ENCODE measurements at places on chromosomes 13 and 19.

GRCh38 chr13:75422028-75422427, 59.9 kb downstream of the TBC1D4 start:
- no peak for DNase-seq

GRCh38 chr13:51246418-51247277, 24.4 kb downstream of the FAM124A start:
- DNase-seq = no peak

- no peak for DNase-seq
These were observed 18.6 kb upstream of the TIMM44 start for GRCh38 chr19:7961920-7962626.

DNA sequence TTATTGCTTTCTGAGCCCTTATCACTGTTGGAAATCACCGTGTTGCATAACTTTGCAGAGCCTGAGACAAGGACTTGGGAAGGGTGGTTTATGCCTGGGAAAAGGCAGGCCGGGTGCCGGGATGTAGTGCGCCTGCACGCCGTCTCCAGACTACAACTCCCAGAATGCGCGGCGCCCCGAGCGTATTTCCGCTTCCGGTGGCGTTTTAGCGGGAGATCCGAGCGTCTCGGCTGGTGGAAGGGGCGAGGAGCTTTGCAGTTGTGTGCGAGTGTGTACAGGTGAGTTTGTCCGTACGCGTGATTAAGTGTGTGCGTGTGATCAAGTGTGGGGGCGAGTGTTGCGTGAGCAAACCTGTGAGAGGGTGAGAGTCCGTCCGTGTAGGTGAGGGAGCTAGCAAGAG, 75.4 kb downstream of the PEG3 start:
- DNase-seq = no peak

GRCh38 chr13:58594747-58595600, 963.4 kb downstream of the PCDH17 start:
- no peak for DNase-seq

GRCh38 chr13:105464249-105464648, 1071.2 kb downstream of the EFNB2 start:
- peak; percentile 56 for DNase-seq

DNA sequence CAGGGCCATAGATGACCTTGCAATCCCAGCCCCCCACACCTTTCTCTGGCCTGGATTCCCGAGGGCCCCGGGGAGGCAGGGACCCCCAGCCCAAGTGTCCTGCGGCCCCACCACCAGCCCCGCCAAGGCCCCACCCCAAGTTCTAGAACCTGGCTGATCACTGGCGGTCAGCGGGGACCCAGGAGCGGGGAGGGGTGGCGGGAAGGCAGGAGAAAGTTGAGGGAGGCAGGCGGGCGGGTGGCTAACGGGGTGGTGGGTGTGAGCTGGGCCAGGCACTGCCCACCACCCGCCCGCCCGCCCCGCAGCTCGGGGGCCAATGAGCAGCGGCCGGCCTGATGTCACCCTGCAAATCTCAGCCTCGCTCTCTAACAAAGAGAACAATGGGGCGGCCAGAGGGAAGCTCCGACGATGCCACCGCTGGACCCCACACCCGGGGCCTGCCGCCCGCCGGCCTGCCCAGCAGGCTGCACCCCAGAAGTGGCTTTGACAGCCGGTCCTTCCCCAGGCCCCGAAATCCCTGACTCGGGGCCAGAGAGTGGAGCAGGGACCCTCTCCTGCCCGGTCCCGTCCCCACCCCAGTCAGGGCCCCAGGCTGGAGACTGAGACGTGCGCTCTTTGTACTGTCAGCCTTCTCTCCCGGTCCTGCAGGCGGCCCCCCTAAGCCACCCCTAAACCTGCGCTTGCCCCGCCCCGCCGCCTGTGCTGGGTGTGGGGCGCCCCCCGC, 1.6 kb downstream of the MEX3D start:
- DNase-seq = peak; percentile 75

- peak; percentile 20 for DNase-seq
These were observed 599 bp upstream of the ARHGEF7 start for GRCh38 chr13:111114362-111115060.

DNA sequence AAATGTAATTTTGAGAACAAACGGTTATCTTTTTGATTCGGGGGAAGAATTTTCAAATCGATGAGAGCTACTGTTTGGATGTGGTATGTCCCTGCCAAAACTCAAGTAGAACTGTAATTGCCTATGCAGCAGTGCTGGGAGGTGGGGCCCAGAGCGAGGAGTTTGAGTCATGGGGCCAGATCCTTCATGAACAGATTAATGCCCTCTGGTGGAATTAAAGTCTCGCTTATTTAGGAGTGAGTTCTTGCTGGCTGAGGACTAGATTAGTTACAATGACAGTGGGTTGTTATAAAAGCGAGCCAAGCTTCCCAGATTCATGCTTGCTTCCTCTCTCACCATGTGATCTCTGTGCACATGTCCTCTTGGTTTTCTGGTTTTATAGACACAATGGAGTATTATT, 11.8 kb upstream of the PRR20A start:
- no peak for DNase-seq

DNA sequence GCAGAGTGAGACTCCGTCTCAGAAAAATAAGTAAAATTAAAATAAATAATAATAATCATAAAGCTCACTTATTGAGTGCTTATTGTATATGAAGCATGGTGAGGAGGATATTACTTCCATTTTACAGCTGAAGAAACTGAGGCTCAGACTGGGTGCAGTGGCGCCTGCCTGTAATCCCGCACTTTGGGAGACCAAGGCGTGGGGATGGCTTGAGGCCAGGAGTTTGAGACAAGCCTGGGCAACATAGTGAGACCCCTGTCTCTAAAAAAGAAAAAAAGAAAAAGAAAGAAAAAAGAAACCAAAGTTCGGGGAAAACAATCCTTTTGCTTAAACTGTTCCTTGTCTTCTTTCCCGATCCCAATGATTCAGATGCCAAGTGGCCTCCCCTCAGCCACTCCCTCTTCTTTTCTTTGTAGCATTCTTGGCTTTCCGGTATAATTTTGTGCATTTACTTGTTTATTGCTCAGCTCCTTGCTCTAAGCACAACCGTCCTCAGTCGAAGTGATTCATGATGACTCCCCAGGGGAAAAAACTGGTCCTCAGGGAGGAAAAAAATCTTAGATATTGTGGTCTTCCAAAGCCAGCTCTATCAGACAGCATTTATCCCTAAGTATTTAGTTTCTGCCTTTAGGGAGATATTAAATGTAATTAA, 965 bp upstream of the EIF3G start:
- peak; percentile 83 for DNase-seq

DNA sequence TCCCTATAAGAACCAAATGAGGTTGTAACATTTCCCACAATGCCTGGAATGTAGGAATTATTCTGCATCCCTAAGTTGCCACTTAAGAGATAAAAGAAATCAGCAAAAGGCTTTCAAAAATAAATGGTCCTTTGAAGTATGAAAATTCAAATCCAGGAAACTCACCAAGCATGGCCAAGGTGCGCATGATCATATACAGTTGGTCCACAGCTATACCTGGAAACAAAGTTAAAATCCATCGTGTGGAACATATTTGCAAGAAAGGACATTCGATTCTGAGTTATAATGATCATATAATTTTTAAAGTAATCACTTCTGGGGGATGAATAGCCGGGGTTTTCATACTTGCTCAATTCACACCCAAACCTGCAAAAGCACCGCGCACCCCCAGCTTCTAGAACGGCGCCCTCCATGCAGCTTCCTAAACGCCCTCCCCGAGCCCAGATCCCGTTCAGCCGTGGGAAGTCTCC, 525 bp downstream of the CARS2 start:
- no peak for DNase-seq

DNA sequence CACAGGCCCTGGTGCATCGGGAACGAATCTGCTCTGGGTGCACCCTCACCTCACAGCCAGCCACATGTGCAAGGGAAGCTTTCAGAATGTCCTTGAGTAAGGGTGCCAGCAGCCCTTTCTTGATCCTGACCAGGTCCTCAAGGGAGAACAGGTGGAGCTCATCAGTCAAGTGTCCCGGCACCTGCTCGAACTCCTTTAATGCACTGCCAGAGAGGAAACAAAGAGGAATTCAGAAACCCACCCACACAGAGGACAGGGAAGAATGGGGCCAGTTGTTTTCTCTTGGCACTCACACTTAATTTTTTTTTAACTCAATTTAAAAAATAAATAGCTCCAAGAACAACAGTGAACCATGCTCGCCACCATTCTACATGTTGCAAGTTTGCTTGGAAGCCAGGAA, 41.7 kb downstream of the RUBCNL start:
- DNase-seq = no peak

- DNase-seq = peak; percentile 97
These were observed 8.2 kb upstream of the LATS2 start for GRCh38 chr13:21069561-21070004.

DNA sequence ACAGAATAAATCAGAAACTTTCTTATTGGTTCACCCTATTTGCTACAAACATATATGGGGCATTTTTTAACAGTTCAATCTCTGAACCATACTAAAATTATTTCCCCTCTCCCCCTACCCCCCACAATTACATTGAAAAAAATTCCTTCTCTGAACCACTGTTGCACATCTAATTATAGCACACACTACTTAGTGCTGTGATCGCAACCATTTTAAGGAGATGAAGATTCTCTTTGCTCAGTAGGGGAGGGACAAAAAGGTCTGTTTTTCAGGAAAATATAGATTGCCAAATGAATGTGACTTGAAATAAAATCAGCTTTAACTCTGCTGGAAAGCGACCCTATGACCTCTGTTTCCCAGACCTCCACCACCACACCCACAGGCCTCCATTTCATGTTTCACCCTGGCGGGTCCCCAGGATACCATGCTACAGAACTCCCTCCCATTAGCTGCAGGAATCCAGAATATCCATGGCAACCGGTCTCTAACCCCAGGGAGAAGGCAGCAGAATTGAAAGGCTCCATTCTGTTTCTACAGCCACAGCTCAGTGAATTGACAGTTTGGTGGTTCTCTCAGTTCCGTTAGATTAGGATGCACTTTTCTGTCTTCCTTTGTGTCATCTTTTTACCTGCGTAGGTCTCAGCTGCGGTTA, 286.3 kb downstream of the TBC1D4 start:
- DNase-seq = no peak

DNA sequence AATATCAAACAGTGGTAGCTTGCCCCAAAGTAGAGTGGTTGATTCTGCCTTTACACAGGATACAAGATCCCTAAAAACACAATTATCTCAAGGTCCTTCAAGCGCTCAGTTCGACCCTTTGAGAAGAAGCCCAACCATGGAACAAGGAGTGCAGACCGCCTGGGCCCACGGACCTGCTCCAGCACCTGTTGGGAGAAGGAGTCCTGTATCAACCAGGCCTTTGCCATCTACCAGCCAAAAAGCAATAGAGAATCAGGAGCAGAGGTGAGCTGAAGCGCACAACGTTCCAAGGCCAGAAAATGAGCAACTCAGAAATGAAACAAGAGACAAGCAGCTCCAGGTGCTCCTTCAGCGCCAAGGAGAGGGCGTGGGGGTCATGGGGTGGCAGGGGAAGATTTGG, 6.3 kb upstream of the LILRB3 start:
- no peak for DNase-seq

DNA sequence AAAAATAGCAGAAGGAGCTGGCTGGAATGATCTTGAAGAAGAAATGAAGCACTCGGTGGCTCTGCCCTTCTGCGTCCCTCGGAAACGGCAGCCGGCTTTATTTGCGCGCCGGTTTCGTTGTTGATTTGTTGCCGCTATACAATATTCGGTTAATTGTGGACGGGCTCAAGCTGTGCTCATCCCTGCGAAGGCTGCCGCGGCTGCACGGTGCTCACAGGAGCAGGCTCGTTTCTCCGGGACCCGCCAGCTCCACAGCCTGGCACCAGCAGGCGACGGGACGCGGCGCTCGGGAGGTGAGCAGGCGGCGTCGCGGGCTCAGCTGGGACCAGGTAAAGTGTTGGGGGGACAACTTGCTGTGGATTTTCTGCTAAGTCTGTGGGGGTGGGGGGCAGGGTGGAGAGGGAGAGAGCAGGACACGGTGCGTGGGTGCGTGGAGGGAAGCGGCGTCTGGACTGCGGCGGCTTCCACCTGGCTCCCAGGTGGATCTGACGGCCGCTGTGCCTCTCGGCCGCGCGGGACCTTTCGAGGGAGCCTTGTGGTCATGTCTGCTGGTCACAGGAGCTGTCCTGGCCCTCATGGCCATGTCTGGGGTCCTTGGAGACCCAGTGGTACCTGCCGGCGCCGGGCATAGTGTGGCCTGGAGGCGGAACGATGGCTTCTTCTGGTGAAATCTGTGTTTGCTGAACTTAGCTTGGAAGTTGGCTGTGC, 90.9 kb downstream of the TEX29 start:
- no peak for DNase-seq

GRCh38 chr19:11594084-11594483, 3.2 kb upstream of the ZNF627 start:
- no peak for DNase-seq

GRCh38 chr19:39236527-39236926, 8.3 kb downstream of the IFNL3 start:
- no peak for DNase-seq

DNA sequence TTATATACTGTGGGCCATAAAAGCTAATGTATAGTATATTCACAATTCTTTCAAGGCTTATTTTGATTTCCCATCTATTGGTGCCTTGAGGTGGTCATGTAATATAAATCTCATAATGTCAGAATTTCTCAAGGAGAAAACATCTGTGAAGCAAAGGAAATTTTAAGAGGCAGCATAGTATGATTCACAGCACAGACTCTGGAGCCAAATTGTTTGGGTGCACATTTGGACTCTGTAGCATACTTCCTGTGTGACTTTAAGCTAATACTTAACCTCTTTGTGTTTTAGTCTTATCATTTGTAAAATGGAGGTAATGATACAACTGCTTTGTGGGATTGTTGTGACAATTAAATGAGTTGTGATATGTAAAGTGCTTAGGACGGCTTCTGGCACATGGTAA, 67.6 kb downstream of the PIBF1 start:
- peak; percentile 54 for DNase-seq

DNA sequence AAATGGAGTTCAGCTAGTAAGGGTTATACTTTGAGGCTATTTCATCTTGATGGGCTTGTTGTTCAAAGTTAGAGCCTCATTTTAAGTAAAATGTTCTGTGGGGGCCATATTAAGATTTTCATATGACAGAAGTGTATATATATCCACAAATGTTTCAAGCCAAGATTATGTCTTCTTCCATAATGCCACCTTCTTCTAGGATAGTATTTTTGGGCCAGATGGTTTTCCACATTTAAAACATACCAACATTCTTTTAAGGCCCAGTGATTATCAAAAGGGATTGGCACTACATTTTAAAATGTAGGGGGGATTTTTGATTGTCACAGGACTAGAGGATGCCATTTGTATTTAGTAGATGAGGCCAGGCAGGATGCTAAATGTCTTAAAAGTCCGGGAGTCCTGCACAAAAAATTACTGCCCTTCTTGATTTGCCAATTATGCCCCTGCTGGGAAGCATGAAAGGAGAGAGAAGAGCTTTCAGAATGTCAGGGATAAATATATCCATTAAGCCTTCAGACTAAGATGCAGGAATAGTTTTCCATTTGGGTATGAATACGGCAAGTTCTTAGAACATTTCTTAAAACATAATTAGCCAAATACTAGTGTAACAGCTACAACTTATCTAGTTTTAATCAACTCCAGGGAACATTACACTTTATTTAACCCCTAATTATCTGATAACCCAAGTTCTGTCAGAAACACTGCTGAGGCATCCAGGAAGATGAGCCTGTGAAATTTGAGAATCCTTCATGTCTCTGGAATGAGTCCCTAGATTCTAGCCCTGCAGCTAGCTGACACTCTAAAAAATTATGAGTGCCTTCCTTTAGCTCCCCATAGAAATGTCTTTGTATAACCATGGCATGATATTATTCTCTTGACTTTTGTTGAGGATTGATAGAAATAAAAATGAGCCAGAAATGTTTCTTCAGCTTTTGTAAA, 34.0 kb downstream of the ITM2B start:
- DNase-seq = no peak

- DNase-seq = no peak
These were observed 69.8 kb upstream of the SERP2 start for GRCh38 chr13:44303681-44304432.

- DNase-seq = peak; percentile 17
These were observed 16.7 kb downstream of the TSKS start for GRCh38 chr19:49746206-49746958.
